Memory B cell (primary cell): ENCODE measurements at places on chromosomes 1 and 21.

GRCh38 chr1:118920124-118920717 lies 67.9 kb downstream of the TBX15 start:
- H3K27me3 ChIP-seq: no peaks in the 10 kb centered on the region
- H3K4me1 ChIP-seq: peaks cover 24% of the 10 kb centered on the region
- DNase-seq: no peak
- H3K36me3 ChIP-seq: no peaks in the 10 kb centered on the region
- H3K4me3 ChIP-seq: no peak overlapping the region

- H3K36me3 ChIP-seq: peaks cover 9% of the 10 kb centered on the region
- H3K4me3 ChIP-seq: no peak overlapping the region
- H3K27me3 ChIP-seq: no peaks in the 10 kb centered on the region
- peaks cover 13% of the 10 kb centered on the region for H3K4me1 ChIP-seq
- DNase-seq: no peak
Observed at GRCh38 chr21:45897191-45898027, 84.2 kb upstream of the COL6A1 start.

DNA sequence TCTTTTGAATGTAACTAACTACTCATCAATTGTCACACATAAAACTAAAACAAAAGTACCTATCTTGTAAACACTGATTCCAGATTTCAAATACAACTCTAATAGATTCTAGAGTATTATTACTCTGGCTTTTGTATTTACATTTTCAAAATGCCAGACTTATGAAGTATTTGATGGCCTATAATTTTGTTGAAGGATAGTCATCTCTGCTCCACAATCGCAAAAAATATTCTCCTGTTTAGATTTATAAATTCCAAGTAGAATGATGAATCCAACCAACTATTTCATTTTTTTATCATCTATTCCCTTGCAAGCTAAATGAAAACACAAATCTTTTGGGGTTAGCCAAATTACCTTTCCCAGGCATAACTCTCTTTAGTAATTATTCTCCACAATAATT lies 75.0 kb upstream of the GUCA2A start:
- H3K27me3 ChIP-seq: no peaks in the 10 kb centered on the region
- peaks cover 24% of the 10 kb centered on the region for H3K4me1 ChIP-seq
- DNase-seq: no peak

- peaks cover 30% of the 10 kb centered on the region for H3K4me1 ChIP-seq
- H3K27me3 ChIP-seq: peaks cover 13% of the 10 kb centered on the region
- no peak for DNase-seq
- no peaks in the 10 kb centered on the region for H3K36me3 ChIP-seq
- peak overlapping the region; percentile 37 for H3K4me3 ChIP-seq
- no peak overlapping the region for H3K27ac ChIP-seq
Observed at GRCh38 chr1:47433037-47433421, 4.8 kb upstream of the FOXD2 start.

GRCh38 chr1:180415236-180415848 lies 87.0 kb downstream of the ACBD6 start:
- no peak overlapping the region for H3K27ac ChIP-seq
- H3K4me3 ChIP-seq: no peak overlapping the region
- no peak for DNase-seq
- no peaks in the 10 kb centered on the region for H3K4me1 ChIP-seq
- H3K27me3 ChIP-seq: no peaks in the 10 kb centered on the region

GRCh38 chr1:232390590-232390989 lies 239.3 kb downstream of the SIPA1L2 start:
- H3K4me1 ChIP-seq: no peaks in the 10 kb centered on the region
- no peak overlapping the region for H3K27ac ChIP-seq
- no peak for DNase-seq
- no peaks in the 10 kb centered on the region for H3K36me3 ChIP-seq

DNA sequence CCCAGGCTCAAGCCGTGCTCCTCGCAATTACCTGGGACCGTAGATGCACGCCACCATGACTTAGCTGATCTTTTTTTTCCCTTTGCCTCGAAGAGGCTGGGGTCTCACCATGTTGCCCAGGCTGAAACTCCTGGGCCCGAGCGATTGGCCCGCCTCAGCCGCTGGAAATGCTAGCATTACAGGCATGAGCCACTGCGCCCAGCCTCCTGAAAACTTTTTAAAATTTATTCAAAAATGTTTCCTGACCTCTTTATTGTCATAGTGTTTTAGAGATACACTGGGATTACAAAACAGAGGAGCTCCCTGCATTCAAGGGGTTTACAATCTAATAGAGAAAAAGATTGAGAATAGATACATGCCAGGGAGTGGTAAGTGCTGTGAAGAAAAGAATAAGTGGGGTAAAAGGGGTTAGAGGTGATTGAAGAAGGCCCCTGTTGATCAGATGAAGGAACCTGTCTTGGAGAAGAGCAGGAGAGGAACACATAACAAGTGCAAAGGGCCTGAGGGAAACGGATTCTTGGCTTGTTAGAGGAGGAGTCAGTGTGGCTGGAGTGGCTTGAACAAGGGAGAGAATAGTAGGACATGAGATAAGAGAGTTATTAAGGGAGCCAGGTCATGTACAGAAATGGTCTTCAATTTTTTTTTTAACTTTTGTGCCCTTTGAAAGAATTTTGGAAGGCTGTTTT lies 1.7 kb upstream of the TRIM33 start:
- H3K36me3 ChIP-seq: no peaks in the 10 kb centered on the region
- peak overlapping the region; percentile 1 for H3K4me3 ChIP-seq
- no peaks in the 10 kb centered on the region for H3K27me3 ChIP-seq
- DNase-seq: no peak

- no peak for DNase-seq
- H3K27me3 ChIP-seq: no peaks in the 10 kb centered on the region
- H3K27ac ChIP-seq: peak overlapping the region; percentile 88
- peaks cover 6% of the 10 kb centered on the region for H3K36me3 ChIP-seq
Observed at GRCh38 chr1:87333692-87334347, 5.1 kb downstream of the LMO4 start.

DNA sequence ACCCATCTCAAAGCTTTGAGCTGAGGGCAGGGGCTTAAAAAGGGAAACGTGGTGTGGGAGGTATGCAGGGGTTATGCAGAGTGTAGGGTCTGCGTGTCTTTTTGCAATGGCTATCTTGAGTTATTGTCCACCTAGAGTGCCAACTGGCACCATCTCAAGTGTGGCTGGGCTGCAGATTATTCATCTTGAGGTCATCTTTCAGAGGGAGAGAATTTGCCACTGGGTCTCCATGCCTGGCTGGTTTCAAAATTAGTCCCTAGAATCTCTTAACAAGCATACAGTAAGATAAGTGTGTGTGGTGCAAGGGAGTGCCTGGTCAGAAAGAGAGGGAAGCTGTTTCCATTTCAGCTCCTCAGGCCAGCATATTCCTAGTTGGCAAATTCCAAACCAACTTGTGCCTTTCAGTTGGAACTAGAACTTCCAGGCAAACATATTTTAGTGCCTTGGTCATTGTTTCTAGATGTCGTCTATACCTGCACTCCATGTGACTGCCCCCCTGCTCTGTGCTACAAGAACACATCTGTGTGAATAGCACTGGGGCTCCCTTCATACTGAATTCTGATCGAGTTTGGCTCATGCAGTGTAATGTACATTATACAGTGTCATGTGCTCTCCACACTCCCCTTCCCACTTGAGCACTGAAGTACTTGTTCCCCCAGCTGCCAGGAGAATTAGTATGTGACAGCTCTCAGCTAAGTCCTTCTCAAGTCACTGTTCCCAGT lies 5.0 kb upstream of the OR2T8 start:
- H3K27ac ChIP-seq: no peak overlapping the region

- peak; percentile 9 for DNase-seq
- peaks cover 4% of the 10 kb centered on the region for H3K36me3 ChIP-seq
- H3K27me3 ChIP-seq: peaks cover 8% of the 10 kb centered on the region
- H3K27ac ChIP-seq: peak overlapping the region; percentile 60
- H3K4me1 ChIP-seq: peaks cover 27% of the 10 kb centered on the region
Observed at GRCh38 chr21:43188592-43189210, 19.9 kb downstream of the CRYAA start.

DNA sequence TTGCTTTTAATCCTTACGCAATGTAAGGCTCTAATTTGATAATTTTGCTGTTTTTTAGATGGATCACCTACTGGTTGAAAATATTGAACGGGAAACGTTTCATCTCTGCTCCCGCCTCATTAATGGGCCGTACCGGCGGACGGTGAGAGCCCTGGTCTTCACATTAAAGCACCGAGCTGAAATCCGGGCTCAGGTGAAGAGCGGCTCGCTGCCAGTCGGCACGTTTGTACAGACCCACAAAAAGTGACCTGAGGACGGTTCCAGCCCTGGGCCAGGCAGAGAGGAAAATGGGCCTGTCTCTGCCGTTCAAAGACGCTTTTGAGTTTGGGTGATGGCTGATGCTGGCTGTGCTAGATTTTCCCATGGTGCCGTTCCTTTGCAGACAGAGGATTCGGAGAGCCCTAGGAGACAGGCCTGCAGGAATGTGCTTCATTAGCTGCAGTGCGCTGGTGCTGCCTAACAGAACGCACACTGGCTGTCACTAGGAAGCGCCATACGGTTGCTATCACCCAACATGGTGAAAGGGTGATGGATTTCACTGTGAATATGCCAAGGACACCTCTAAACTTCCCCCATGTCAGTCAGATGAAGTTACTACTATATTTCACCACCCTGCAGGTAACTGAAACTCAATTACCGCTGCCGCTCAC lies 42.9 kb downstream of the TCEANC2 start:
- H3K36me3 ChIP-seq: peaks cover 28% of the 10 kb centered on the region
- no peak for DNase-seq
- no peaks in the 10 kb centered on the region for H3K4me1 ChIP-seq
- no peak overlapping the region for H3K4me3 ChIP-seq
- H3K27me3 ChIP-seq: no peaks in the 10 kb centered on the region

DNA sequence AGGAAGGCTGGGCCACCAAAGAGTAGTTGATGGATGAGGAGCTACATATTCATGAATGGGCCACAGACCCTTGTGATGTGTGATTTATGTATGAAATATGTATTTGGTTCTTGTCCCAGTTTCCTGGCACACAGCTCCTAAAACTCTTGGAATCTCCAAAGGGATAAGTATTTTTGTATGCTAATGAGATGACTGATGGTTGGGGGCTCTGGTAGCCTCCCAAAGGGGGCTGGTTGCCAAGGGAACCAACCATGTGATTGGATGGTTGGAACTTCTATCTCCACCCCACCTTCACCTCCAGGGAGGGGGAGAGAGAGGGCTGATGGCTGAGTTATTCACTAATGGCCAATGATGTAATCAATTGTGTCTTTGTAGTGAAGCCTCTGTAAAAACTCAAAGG lies 77.1 kb downstream of the ZNF281 start:
- peaks cover 11% of the 10 kb centered on the region for H3K4me1 ChIP-seq
- no peak overlapping the region for H3K4me3 ChIP-seq
- no peak overlapping the region for H3K27ac ChIP-seq
- H3K36me3 ChIP-seq: no peaks in the 10 kb centered on the region

DNA sequence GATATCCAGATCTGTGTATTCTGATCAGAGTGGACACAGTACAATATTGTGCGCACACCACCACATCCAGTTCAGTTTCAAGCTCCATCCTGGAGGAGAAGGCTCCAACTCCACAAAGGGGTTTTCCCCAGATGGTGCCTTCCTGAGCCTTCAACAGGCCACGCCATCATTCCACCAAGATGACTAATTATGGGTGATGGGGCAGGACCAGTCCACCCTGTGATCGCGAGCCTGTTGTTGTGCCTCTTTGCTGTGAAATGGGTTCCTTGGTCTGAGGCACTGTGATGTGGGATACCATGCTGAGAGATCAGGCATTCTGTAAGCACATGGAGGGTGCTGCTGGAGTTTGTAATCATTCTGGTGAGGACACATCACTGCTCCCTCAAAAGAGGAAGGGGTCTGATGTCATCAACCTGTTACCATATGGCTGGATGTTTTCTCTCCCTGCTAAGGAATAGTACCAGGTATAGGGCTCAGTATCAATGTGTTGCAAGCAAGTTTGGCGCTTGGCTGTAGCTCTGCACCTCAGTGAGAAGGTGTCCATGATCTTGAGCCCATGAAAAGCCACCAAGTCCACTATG lies 6.7 kb upstream of the SH2D2A start:
- H3K27ac ChIP-seq: no peak overlapping the region
- DNase-seq: no peak
- no peaks in the 10 kb centered on the region for H3K36me3 ChIP-seq

- H3K4me1 ChIP-seq: peaks cover 23% of the 10 kb centered on the region
- H3K4me3 ChIP-seq: no peak overlapping the region
- no peak for DNase-seq
- no peaks in the 10 kb centered on the region for H3K27me3 ChIP-seq
Observed at GRCh38 chr1:234722270-234722704, 112.3 kb upstream of the IRF2BP2 start.

GRCh38 chr1:211473823-211474222 lies 18.1 kb downstream of the RD3 start:
- H3K36me3 ChIP-seq: no peaks in the 10 kb centered on the region
- H3K4me1 ChIP-seq: peaks cover 10% of the 10 kb centered on the region
- no peak overlapping the region for H3K27ac ChIP-seq
- no peaks in the 10 kb centered on the region for H3K27me3 ChIP-seq

- H3K4me1 ChIP-seq: no peaks in the 10 kb centered on the region
- H3K27ac ChIP-seq: no peak overlapping the region
- H3K27me3 ChIP-seq: peaks cover 1% of the 10 kb centered on the region
- H3K36me3 ChIP-seq: no peaks in the 10 kb centered on the region
- no peak overlapping the region for H3K4me3 ChIP-seq
Observed at GRCh38 chr1:207903053-207903452, 7.9 kb downstream of the CD34 start.

DNA sequence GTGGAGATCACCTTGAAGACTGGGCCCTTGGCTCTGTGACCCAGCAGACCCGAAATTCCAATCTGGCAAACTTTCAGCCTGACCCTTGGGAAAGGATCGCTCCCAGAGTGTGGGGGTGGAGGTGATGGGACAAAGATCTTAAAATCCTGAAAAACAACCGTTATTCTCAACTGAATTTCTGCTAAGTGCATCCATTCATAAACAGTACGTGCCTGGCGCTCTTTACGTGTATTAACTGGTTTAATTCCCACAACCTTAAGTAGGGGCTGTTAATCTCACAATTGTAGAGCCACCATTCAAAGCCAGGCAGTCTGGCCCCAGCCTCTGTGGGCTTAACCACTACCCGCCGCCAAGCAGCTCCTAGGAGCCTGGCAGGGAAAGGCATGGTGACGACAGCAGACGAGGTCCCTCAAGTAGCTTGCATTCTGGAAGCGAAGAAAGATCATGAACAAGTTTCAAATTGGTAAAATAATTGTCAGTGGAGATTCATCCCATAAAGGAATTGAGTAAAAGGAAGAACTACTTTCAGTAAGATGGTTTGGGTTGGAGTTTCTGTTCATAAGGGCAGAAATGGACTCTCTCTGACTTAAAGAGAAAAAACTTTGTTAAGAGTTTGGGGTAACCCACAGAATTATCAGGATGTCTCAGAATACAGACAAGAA lies 11.4 kb upstream of the RGS16 start:
- H3K27me3 ChIP-seq: peaks cover 4% of the 10 kb centered on the region
- DNase-seq: no peak
- H3K27ac ChIP-seq: peak overlapping the region; percentile 86
- H3K4me1 ChIP-seq: peaks cover 24% of the 10 kb centered on the region
- peak overlapping the region; percentile 80 for H3K4me3 ChIP-seq
- peaks cover 3% of the 10 kb centered on the region for H3K36me3 ChIP-seq

GRCh38 chr1:199546323-199546722 lies 481.2 kb upstream of the NR5A2 start:
- peaks cover 4% of the 10 kb centered on the region for H3K4me1 ChIP-seq
- no peak for DNase-seq
- no peak overlapping the region for H3K4me3 ChIP-seq
- no peaks in the 10 kb centered on the region for H3K36me3 ChIP-seq
- no peaks in the 10 kb centered on the region for H3K27me3 ChIP-seq

GRCh38 chr21:46443910-46444309 lies 14.8 kb upstream of the DIP2A start:
- no peaks in the 10 kb centered on the region for H3K4me1 ChIP-seq
- peaks cover 20% of the 10 kb centered on the region for H3K36me3 ChIP-seq
- no peak overlapping the region for H3K27ac ChIP-seq
- H3K27me3 ChIP-seq: no peaks in the 10 kb centered on the region
- no peak for DNase-seq
- no peak overlapping the region for H3K4me3 ChIP-seq

GRCh38 chr1:117607471-117607870 lies 1.6 kb downstream of the TENT5C start:
- H3K36me3 ChIP-seq: peaks cover 21% of the 10 kb centered on the region
- peak overlapping the region; percentile 99 for H3K4me3 ChIP-seq
- H3K27ac ChIP-seq: peak overlapping the region; percentile 99
- DNase-seq: peak; percentile 26
- H3K27me3 ChIP-seq: no peaks in the 10 kb centered on the region
